Thoracic aorta (tissue), 2 donors: ENCODE measurements at places on chromosomes 13 and 19.

GRCh38 chr13:110529522-110530311 lies 31.8 kb downstream of the RAB20 start:
- no peak for DNase-seq

GRCh38 chr13:109160887-109161669 lies 531.7 kb downstream of the MYO16 start:
- no peak for DNase-seq

GRCh38 chr19:31500946-31501345 lies 151.7 kb upstream of the TSHZ3 start:
- no peak for DNase-seq

- no peak for DNase-seq
These were observed 54.3 kb downstream of the GATAD2A start for GRCh38 chr19:19459707-19460251.

DNA sequence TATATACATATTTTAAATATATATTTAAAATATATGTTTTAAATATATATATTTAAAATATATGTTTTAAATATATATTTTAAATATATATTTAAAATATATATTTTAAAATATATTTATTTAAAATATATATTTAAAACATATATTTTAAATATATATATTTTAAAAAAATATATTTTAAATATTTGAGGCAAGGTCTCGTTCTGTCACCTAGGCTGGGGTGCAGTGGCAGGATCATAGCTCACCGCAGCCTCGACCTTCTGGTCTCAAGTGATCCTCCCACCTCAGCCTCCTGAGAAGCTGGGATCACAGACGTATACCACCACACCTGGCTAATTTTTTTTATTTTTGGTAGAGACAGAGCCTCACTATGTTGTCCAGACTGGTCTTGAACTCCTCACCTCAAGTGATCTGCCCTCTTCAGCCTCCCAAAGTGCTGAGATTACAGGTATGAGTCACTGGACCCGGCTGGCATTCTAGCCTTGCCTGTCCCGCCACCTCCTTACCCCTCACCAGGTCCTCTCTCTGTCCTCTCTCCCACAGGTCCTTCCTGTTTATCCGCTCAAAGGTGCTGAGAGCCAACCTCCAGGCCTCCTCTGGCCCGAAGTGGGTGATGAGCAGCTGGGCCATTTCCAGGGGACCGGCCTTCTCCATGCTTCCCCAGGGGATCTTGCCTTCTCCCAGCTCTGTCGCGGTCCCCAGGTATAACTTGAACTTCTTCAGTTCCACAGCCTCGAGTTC lies 564 bp downstream of the NLRP12 start:
- no peak for DNase-seq

DNA sequence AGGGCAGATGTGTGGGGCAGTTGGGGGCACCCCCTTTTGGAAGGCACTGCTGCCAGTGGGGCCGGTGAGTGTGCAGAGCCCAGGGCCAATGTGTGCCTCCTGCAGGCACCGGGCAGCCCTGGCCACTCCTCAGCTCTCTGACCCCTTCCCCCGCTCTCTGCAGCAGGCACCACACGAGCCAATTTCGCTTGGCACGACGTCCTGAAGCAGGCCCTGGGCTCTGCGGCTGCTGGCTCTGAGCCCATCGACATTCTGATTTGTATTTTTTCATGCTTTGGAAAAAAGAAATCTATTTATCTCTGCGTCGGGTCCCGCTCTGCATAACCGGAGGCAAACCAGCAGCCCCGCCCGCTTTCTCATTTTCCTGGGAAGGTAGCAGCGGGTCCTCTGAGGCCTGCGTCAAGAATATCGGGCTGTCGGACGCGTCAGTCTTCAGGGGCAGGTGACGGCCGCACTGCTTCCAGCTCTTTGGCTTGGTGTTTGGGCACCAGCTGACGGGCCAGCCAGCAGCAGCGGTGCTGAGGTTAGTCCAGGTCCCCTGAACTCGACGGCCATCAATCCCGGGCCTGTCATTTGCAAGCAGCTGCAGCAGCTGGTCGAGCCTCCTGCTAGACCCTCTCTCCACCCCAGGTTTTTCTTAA lies 134.3 kb downstream of the KDM4B start:
- DNase-seq = no peak

DNA sequence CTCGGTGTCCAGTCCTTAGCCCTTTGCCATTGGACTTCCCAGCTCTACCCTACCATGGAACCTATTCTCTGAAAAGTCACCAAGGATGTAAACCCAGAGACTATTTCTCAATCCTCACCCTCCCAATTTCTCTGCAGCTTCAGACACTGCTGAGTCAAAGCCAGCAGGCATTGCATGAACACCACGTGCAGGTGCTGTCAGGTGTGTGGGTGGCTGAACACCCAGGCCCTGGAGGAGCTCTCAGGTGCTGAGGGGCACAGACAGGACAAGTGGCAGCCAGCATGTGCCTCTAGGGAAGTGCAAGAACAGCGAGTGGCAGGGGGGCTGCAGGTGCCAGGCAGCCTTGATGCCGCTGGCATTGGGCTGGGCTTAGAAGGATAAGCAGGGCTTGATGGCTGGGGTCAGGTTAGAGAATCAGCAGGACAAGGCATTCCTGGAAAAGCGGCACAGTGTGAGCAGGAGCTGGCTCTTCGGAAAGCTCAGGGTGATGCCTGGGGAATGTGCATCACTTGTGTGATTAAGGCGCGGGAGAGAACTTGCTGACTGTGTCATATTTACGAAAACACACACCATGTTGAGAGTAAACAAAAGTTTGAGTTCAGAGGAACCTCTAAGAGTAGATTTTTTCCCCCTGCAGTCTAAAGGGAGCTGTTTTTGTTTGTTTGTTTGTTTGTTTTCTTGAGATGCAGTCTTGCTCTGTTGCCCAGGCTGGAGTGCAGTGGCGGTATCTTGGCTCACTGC lies 83.8 kb downstream of the LNX2 start:
- no peak for DNase-seq

DNA sequence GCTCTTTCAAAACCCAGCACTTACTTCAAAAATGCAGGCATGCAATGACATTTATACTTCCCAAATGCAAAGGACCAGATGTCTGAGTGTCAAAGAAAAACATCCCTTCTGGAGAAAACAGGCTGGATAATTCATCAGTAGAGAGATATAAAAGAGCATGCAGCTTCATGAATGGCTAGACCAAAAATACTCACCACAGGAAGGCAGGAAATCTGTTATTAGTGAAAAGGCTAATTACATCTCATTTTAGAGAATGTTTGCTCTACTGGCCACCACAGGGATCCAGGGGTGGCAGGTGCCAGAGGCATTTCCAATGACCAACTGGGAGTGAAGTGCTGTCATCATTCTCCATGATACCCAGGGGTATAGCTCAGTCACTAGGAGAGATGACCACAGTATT lies 106.5 kb downstream of the LHFPL6 start:
- no peak for DNase-seq

- DNase-seq = no peak
These were observed 860.8 kb upstream of the SLITRK5 start for GRCh38 chr13:86810361-86810760.

DNA sequence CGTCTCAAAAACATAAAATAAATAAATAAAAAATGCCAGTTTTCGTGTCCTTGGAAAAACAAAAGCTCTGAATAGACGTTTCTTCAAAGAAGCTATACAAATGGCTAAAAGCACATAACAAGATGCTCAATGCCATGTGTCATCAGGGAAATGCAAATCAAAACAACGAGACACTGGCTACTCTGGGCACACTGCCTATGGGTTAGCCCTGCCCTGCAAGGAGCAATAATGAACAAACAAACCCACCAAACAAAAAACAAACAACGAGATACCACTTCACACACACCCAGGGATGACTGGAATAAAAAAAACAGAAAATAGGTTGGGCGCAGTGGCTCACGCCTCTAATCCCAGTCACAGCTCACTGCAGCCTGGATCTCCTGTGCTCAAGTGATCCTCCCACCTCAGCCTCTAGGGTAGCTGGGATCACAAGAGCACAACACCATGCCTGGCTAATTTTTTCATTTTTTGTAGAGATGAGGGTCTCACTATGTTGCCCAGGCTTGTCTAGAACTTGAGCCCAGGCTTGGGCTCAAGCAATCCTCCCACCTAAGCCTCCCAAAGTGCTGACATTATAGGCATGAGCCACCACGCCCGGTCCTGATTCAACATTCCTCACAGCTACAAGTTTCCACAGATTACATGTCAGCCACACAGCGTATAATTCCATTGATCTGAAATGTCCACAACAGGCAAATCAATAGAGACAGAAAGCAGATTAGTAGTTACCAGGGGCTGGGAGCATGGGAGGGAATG lies 15.5 kb upstream of the ISYNA1 start:
- DNase-seq = no peak

DNA sequence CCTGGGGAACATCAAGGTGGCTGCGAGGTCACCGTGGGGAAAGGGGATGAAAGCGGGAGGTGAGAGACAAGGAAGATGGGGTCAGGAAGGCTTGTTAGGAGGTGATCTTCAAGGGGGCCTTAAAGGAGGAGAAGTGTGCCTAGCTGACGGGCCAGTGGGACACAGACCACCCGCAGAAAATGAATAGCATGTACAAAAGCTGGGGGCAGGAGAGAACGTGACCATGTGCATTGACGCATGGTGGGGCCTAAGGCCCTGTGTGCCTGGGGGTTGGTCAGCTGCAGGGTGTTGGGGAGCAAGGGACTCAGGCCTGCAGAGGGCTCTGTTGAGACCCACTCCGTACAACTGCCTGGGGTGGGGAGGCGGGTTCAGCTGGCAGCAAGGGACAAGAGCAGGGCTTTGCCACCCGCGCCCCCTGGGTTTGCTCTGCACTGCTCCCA lies 5.9 kb downstream of the RAB8A start:
- no peak for DNase-seq

- DNase-seq = no peak
These were observed 13.9 kb downstream of the C3 start for GRCh38 chr19:6706633-6706958.
